T-cell (primary cell): ENCODE measurements at places on chromosomes 2 and 18.

DNA sequence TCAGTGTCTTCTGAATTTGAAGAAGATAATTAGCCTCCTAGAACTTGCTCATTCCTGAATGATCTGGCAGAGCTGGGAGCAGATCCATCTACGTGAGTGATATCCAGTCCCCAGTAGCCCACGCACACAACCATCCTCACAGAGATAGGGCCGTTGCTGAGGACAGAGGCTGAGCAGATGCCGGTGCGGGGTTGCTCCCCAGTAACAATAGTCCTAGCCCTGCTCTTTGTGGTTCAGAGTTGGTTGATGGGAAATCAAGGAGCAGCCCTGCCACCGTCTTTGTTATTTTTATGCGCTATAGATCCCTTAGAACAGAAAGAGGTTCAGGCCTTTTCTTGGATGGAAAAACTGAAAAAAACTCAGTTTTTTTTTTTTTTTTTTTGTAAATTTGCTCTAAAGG is 69.3 kb downstream of the VWA3B start:
- no peak for DNase-seq

- DNase-seq: no peak
Measured at GRCh38 chr2:227607941-227608340, 6.7 kb downstream of the SCYGR3 start.

DNA sequence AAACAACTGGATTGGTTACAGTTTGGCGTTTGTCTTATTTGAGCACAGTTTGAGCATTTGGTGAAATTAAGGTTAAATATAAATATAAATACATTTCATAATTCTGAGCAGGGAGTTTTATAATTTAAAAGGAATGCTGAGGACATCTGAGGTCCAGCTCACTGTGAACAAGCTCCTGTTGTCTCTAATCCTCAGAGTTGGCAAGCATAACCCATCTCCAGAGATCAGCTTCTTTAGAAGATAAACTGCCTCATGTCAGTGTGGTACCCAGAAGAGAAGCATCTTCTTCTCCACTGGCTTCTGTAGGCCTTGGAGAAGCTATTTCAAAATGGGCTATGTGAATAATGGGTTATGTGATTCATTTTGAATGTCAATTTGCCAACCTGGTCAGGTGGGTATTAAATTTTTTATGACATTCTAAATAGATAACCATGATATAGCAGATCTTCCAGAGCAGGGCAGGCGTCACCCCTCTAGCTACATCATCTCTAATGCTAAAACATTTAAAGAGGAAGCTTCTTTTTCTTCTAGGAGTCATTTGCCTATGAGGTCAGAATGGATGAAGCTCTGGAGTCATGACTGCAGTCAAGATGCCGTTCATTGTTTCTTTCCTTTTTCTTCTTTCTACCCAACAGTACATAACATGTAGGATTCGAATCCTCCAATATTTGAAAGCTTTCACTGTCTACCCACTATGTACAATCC is 324.0 kb downstream of the RNF144A start:
- DNase-seq: no peak

DNA sequence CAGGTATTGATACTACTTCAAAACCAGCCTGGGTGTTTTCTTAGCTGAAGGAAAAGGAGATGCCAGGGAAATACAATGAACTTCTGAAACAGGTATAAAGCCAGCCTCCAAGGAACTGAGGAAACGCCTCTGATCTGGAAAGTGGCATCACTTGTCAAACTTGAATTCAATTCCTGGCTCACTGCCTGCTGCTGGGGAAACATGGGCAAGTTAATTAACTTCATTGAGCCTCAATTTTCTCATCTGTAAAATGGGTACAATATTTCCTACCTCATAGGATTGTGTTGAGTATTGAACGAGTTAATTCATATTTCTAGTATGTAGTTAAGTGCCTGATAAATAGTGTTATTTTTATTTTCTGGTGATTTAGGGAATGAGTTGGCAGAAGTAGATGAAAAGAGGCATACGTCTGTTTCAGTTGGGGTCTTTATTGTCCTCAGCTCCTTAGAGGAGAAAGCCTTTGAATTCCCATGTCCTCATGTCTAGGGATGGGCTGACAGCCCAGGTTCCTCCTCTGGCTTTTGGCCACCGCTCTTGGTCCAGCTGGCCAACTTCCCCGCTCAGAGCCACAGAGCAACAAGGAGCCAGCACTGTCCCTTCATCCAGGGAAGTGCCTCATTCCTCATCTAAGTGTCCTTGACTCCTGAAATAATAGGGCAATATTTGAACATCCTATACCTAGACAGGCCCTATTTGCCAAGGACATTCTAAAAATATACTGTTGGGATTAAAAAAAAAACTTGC is 210.5 kb upstream of the GATA6 start:
- DNase-seq: no peak

DNA sequence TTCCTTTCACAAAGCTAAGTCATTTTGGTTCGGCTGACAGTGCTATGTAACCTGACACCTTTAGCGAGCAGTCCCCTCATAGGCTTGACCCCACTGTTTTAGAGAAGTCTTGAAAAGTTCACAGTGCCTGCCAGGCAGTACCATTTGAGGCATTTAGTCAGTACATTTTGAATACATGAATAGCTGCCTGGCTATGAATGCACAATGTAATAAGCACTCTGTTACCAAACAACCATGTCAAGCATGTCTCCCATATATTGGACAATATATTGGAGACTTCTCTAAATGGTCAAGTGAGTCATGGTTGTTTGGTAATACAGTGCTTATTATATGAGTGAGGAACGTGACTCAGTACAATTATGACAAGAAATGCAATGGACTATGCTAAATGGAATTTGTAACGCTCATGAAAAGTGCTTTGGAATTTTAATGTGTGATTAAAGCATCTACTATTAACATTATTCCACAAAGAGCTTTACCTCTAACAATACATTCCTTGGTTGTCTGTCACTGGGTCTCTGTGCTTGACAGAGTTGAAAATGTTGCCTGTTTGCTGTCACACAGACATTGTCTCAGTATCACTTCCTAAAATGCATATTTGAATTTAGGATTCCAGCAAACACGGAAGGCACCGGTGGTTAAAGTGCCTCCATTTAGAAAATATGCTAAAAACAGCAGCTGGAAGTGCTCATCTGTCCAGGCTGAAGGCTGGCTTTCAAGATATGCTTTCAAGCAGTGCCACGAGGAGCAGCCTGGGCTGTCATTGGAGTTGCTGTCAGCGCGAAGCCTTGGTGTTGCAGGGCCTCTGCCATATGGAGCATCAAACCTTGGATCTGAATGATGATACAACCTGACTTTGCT is 458.6 kb downstream of the FBXO15 start:
- no peak for DNase-seq

DNA sequence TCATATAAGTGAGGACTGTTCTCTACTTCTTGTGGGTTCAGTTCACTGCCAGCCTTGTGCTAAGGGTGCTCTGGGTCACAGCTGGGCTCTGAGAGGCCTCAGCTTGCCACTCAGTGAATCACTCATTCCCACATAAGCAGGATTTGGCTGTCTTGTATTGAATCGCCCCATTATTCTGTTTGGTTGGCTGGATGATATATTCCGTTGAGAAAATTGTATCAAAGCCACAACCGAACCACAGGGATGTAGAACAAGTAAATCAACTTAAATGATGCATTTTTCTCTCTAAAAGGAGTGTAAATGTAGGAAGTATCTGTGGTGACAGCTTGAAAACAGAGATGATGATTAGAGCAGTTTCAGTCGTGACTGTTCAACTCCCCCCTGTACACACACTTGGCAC is 39.6 kb downstream of the TTC39C start:
- DNase-seq: no peak

- DNase-seq: no peak
Measured at GRCh38 chr2:117980783-117981676, 32.8 kb downstream of the CCDC93 start.

GRCh38 chr2:42421601-42422239 is 60.7 kb upstream of the COX7A2L start:
- DNase-seq: no peak

DNA sequence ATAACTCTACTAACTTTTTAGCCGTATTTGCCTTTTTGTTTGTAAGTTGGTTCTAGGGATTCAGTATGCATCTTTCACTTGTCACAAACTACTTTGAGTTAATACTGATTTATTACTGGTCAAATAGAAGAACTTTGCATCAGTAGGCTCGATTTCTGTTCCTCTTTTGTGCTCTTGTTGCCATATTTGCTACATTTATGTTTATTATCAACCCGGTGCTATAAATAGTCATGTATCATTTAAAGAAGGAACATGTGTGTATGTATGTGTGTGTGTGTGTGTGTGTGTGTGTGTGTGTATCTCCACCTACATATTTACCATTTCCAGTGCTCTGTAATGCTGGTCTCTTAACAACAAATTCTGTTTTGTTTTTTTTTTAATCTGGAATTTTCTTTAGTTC is 79.6 kb upstream of the B3GNT7 start:
- no peak for DNase-seq

DNA sequence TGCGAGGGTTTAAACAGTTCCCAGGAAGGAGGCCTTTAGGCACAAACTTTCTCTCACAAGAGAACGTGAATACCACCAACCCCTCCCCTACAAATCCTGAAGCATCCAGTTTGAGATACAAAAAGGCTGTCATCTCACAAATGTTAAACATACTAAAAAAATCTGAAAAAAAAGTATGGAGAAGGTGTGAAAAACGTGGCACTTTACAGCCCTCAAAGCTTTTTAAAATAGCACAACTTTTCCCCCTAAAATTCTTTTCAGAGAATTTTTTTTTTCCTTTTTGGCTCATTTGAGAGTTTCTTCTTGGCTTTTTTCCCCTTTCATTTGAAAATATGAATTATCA is 10.1 kb downstream of the ZEB2 start:
- DNase-seq: no peak

GRCh38 chr2:182081602-182082260 is 96.1 kb downstream of the PPP1R1C start:
- DNase-seq: no peak

- no peak for DNase-seq
Measured at GRCh38 chr2:133733901-133734255, 165.6 kb upstream of the NCKAP5 start.

- DNase-seq: peak; percentile 29
Measured at GRCh38 chr2:202278944-202279343, 13.4 kb downstream of the NOP58 start.

DNA sequence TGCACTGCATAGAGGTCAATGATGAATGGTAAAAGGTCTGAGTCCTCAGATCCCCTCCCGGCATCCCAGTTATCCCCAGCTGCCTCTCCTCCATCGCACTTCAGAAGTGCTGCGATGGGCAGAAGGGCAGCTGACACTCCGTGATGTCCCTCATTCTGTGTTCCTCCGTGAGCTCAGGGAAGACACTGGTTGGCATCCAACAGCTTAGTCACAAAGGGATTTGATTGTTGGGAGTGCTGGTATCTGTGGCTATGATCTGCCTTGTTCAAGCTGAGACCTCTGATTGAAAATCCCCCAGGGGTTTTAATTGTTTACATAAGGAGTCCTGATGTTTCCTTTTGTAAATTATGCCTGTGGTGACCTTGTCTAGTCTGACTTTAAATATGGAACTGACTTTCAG is 19.0 kb upstream of the SAG start:
- DNase-seq: no peak

- DNase-seq: no peak
Measured at GRCh38 chr2:205858275-205858674, 176.0 kb downstream of the NRP2 start.

- DNase-seq: no peak
Measured at GRCh38 chr2:46332686-46333281, 35.6 kb downstream of the EPAS1 start.

- DNase-seq: no peak
Measured at GRCh38 chr2:218146056-218146455, 20.2 kb downstream of the CXCR2 start.

- DNase-seq: no peak
Measured at GRCh38 chr2:135985826-135986393, 484 bp upstream of the DARS1 start.

DNA sequence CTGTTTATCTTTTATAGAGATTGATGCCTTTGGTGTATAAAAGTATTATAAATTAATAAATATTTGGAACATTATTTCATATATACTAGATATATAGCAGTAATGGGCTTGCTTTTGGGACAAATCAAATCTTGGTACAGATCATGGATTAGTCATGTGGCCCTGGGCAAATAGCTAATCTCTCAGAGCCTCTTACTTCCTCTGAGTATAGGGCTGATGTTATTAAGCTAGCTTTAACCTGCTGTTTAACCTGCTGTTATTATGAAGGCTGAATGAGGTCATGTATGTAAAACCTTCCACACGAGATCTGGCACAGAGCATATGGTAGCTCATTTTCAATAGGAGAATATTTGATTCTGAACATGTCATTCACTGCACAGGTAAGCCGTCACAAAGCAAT is 5.7 kb downstream of the ITGB6 start:
- no peak for DNase-seq

GRCh38 chr2:28717339-28717758 is 34.3 kb upstream of the PPP1CB start:
- DNase-seq: no peak

GRCh38 chr18:50659091-50660003 is 99.5 kb downstream of the MAPK4 start:
- no peak for DNase-seq

- DNase-seq: no peak
Measured at GRCh38 chr2:45354776-45355175, 256.3 kb downstream of the SRBD1 start.

DNA sequence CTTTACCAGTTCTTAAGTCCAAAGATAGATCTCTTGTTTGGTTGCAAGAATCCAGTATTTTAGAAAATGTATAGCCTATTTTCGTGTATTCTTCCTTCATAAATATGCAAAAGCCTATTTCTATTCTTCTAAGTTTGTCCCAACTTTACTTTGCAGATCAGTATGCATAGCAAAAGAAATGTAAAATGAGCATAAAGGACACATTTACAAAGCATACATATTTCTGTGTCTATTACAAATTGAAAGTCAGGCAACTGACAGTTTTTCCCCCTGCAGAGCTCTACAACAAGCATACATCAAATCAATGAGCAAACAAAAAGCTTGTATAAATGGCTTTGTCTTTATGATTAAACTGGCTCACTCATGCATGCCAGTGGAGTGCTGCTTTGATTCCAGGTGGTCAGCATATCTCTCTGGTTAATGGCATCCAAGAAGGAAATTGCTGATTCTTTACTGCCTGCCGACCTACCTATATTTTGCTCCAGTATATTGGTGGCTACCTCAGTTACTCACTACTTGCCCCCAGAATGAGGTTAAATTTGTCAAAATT is 10.0 kb upstream of the VPS54 start:
- no peak for DNase-seq

DNA sequence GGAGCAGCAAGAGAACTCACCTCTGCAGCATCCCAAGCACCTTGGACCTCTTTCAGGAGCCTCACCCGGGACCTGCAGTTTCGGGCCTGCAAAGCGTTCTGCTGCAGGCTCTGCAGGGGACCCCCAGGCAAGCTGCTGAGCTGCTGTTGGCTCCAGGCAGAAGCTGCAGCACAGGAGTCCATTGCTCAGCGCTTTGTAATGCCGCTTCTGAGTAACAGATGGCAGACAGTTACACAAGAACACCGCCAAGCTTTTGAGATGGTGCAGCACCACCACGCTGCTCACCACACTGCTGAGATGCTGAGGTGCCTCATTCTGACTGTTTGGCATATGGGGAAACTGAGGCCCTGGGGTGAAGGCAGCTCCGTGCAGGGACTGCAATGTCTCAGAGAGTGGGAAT is 1.9 kb upstream of the GALNT14 start:
- no peak for DNase-seq
